ENCODE measurements at places on chromosomes 16 and 17.

- no peak for DNase-seq
Measured at GRCh38 chr17:3004925-3005324, 58.5 kb downstream of the OR1D5 start.

GRCh38 chr16:17452922-17453321 is 17.8 kb downstream of the XYLT1 start:
- DNase-seq: no peak

- no peak for DNase-seq
Measured at GRCh38 chr17:37847102-37847501, 77.1 kb upstream of the TBC1D3K start.

DNA sequence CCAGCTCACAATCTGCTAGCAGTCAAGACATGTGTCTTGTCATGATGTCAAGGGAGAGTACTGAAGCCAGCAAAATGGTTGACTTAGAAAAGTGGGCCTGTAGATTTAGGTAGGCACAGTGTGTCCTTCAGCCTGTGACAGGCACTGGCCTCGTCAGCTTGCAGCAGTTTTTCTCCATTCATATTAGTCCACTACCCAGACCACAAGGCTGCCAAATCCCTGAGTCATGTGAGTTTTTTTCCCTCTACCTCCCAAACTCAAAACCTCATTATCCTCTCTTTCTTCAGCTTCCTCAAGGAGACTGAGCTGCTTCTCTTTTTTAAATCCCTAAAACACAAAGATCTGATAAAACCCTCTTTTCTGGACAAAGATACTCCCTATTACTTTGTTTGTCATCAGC is 102.6 kb upstream of the HS3ST3A1 start:
- DNase-seq: no peak

- DNase-seq: no peak
Measured at GRCh38 chr17:9890124-9890523, 14.9 kb downstream of the RCVRN start.

GRCh38 chr17:79809530-79810129 is 12.8 kb upstream of the CBX8 start:
- no peak for DNase-seq

- no peak for DNase-seq
Measured at GRCh38 chr17:76968707-76969597, 100.7 kb downstream of the MGAT5B start.

GRCh38 chr16:77285676-77286075 is 86.5 kb downstream of the SYCE1L start:
- no peak for DNase-seq

DNA sequence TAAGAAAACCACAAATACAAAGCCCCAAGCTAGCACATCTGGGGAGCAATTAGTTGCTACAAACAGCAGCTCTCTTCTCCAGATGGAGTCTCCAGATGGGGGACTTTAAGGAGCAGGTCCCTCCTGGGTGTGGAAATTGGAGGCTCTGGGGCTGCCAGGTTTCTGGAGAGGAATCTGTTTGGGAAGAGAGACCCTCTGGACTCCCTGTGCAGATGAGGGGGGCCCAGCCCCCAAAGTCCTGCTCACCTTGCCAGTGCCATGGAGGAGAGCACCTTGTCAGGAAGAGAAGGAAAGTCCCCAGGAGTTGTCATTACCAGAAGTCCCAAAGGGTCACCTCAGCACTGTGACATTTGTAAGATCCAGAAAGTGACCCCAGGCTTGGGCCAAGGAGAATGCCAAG is 14.8 kb downstream of the TEKT5 start:
- no peak for DNase-seq

- DNase-seq: no peak
Measured at GRCh38 chr17:36851250-36851649, 86.0 kb upstream of the LHX1 start.

- DNase-seq: no peak
Measured at GRCh38 chr16:83066011-83066410, 439.2 kb downstream of the CDH13 start.

DNA sequence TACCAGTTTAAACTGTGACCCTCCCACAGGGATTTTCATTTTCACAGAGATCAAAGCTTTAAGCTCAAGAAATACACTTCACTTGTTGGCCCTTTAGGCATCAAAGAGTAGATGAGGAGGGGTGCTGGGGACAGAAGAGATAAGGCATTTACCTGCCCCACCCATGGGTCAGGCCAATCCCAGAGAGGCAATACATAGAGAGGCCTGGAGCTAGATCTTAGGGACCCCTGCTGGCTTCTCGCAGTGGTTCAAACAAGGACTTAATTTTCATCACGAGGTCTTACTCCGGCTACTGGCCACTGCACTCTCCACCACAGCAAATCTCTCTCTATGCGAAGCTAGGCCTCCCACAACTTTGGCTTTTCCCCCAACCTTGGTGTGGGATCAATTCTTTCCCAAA is 46.6 kb downstream of the NOG start:
- no peak for DNase-seq

DNA sequence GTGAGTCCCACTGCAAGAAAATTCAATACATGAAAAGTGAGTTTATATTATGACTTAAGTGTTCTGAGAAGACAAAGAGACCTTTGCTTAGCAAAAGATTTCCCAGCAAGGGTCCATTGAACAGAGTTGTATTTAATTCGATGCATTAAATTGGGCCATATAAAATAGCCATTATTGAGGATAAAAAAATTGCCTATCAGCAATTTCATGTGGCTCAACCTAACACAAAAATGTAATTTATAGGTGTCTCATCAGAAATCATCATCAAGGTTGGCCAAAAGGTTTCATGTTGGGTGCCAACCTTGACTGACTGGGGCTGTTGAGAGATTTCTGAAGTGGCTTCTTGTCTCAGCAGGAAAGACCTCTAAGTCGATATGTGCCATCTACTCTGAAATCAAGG is 84.8 kb upstream of the TOX3 start:
- no peak for DNase-seq

GRCh38 chr16:3548859-3549258 is 28.3 kb downstream of the NLRC3 start:
- no peak for DNase-seq

- DNase-seq: no peak
Measured at GRCh38 chr16:10613785-10614485, 33.5 kb upstream of the EMP2 start.

GRCh38 chr16:67277999-67278772 is 1.1 kb upstream of the PLEKHG4 start:
- no peak for DNase-seq

DNA sequence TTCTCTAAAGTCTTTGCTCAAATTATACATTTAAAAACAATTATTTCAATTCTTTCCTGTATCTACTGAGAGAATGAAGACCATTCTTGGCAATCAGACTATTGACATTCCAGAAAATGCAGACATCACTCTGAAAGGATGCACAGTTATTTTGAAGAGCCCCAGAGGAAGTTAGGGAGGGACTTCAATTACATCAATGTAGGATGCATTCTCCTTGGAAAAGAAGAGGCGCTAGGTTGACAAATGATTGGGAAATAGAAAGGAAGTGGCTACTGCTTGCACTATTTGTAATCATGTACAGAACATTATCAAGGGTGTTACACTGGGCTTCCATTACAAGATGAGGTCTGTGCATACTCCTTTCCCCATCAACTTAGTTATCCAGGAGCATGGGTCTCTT is 74.3 kb downstream of the SSH2 start:
- DNase-seq: no peak

DNA sequence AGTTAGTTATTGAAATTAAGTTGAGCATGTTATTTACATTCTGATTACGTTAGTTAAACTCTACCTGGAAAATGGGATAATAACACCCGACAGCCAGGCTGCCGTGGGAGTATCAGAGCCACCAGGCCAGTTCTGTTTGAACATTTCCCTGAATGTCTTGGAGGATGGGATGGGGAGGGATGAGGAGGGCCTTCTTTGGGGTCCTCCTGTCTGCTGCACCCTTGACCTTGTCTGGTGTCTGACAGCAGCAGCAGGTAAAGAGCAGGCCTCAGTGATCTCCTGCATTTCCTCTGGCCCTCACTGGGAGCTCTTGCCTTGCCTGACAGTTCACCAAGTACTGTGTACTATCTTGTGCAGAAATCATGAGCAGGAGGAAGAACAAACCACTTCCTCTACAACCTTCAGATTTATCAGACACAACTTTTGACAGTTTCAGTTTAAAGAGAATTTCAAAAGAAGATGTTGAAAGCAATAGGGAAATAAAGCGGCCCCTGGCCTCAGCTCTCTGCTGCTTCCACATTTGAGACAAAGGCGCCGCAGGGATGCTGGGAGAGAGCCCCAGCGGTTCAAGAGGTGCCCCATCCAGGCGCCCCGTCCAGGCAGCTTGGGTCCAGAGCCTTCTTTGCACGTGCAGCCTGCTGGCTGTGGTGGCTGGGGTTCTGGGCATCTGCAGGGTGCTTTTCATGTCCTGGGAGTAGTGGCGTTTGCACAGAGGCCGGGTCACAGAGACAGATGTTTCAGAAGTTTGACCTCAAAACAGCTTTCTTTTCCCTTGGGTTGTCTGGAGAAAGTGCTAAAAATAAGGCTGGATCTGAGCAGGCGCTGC is 25.3 kb downstream of the CMIP start:
- no peak for DNase-seq

GRCh38 chr17:39104046-39104445 is 47.4 kb downstream of the PLXDC1 start:
- no peak for DNase-seq

GRCh38 chr17:50520483-50520882 is 12.1 kb upstream of the EPN3 start:
- no peak for DNase-seq

DNA sequence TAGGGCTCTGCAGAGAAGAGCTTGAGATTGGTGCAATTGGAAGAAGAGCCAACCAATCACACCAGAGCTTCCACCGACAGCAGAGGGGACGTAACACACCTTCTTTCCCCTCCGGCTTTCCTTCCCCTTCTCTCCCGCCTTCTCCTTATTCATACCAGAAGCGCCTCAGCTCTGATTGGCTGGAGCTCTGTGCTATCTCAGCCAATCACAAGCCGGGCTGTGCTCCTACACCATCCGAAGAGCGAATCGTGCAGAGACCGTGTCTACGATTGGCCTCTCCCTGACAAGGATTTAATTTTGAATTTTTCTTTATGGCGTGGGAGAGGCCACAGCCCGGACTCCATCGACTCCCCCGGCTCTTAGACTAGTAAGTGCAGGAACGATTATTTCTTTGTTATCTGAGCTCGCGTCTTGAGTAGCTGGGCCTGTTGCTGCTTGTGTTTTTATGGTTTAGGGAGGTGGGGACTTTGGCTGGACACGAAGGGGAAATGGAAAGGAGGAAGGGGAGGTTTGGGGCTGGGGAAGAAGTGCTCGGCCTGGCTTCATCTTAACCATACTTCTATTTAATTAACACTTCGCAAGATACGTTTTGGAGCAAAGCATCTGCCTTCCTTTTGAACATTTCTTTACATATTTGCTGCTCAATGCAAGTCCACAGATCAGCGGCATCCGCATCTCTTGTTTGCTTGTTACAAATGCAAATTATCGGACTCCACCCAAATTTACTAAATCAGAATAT is at the start of gene PRR11:
TSS of gene PRR11 (plus strand) at position 308 of the 739 bp plus-strand sequence. CDS start 14,007 bp downstream, outside the sequence.
- no peak for DNase-seq

DNA sequence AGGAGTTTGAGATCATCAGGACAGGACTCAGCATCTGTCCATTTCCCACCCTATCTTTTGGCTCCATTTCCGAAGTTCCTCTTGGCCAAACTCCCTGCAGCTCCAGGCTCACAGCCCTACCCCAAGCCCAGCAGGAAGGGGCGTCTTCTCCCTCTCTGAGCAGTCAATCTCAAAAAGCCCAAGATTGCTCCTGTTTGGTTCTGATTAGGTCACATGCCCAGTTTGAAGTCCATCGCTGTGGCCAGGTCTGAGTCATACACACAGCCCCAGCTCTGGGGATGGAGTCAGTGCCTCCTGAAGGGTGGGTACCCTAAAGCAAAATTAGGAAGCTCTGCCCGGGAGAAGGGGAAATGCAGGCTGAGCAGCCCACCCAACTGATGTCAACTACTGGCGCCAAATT is 23.9 kb downstream of the SNX20 start:
- DNase-seq: no peak

- no peak for DNase-seq
Measured at GRCh38 chr16:79483336-79483735, 117.2 kb downstream of the MAF start.

DNA sequence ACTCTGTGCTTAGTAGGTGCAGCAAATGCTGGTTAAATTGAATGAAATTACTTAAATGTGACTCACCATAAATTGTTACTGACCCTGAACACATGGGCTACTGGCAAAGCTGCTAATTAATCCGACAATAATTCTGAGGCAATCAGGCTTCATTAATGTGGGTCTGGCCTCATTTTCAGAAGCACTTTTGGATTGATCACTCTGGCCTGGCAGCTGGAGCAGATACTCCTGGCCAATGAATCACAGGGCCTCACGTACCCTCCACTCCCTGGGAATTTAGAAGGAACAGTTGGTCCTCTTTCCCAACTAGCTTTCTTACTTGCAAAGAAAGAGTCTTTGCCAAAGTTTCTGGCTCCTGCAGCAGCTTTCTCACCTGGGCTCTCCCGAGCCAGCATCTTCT is 162.0 kb upstream of the ZKSCAN2 start:
- no peak for DNase-seq

Data from smooth muscle cell of the brain vasculature (primary cell).